ENCODE measurements at places on chromosomes 6 and 20. TPM values are rescaled to one million over a fixed set of nuclear protein-coding genes. Genes with fewer than 3 reads are reported as not detected.

The TBPL1 gene
- 34.8 TPM for total RNA-seq

DNA sequence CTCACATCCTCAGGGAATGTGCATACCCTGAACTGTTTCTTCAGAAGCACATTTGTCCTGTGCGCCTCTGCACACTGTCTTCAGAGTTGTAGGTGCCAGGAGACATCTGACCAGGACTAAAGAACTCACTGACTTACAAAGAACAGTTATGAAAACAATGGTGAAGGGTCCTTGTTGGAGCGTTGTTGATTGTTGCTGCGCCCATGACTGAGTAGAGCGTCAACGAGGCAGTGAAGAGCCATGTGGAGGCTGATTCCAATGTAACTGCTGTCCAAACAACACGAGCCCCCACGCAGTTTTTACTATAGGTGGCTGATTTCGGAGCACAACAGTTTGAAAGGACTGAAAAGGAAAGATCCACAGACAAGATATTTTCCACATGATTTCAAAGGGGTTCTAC lies 380.3 kb downstream of the CDH26 start:
- no peak for DNase-seq

GRCh38 chr6:141088171-141088570 lies 1044.6 kb upstream of the GJE1 start:
- DNase-seq: no peak

GRCh38 chr6:154359161-154359574 lies 2.6 kb upstream of the IPCEF1 start:
- no peak for DNase-seq

GRCh38 chr6:36241728-36242127 lies 28.1 kb upstream of the PNPLA1 start:
- DNase-seq: no peak

- no peak for DNase-seq
Observed at GRCh38 chr6:131894493-131895424, 56.4 kb downstream of the CCN2 start.

- no peak for DNase-seq
Observed at GRCh38 chr20:62850333-62850974, 11.2 kb downstream of the TCFL5 start.

- no peak for DNase-seq
Observed at GRCh38 chr20:10986586-10986985, 312.8 kb upstream of the JAG1 start.

The TBP gene
- 27.5 TPM for total RNA-seq

DNA sequence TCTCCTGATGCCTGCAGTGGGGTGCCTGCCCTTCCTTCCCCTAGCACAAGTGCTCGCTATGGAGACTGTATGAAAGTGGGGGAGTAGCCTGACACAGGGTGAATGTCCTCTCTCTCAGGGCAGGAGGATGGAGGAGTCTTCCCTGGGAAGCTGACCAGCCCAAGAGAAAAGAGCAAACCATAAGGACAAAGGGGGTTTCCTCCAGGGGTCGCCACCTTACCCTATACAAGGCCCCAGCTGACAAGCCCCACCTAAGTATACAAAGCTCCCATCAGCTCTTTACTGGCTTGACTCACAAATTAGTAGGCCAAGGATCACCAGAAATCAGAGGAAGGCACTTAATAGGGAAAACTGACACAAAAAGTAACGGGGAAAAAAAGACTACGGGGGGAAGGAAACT lies 54.1 kb downstream of the PLAGL1 start:
- no peak for DNase-seq

DNA sequence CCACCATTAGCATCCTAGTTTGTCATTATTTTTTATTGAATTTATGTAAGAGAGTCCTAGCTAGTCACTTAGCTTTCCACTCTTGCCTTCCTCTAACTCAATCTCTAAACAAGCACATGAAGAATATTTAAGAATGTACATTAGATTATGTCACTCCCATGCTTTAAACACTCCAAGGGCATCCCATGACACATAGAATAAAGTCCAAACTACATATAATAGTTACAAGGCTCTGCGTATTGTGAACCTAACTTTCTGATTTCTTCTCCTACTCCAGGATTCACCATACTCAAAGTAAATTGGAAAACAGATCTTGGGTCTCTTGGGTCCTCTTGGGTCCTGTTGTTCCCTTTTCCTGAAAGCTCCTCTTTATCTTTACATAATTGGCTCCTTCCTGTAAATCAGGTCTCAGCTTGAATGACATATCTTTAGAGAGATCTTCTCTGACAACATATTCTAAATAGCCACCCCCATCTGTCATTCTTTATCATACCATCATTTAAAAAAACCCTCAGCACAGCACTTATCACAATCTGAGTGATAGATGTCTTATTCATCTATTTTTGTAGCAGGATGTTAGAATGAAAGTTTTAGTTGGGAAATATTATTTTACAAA lies 1042.4 kb upstream of the FLRT3 start:
- no peak for DNase-seq

- DNase-seq: no peak
Observed at GRCh38 chr6:95175927-95176675, 401.2 kb upstream of the MANEA start.

- DNase-seq: no peak
Observed at GRCh38 chr6:106913111-106913510, 61.4 kb downstream of the CD24 start.

DNA sequence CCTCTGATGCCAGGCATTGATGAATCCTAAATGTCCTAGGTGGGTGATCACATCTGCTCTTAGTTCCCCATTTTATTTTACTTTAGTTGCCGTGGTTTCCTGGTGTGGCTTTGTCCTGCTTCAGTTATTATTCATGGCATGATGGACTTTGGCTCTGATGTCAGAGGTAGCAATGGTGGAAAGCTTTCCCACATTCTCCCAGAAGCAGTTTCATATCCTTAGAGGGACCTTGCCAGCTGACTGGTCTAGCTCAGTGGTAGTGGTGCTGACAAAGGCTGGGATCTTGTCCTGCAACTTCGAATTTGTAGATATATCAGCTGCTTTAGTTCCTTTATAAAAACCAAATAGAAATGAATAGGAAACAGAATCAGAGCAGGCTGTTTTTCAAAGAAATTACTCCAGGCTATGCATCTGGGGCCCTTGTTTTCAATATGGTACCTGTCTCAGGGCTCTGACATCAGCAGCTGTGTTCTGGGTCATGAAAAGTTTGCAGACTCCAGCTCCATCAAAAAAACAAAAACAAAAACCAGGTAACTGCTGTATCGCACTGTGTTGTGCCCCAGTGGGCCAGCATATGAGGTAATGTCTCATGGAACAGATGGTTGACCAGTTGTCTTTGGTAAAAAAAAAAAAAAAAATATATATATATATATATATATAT lies 133.7 kb downstream of the PLCB4 start:
- DNase-seq: no peak

- DNase-seq: no peak
Observed at GRCh38 chr6:166934174-166934573, 22.2 kb downstream of the RNASET2 start.

Measured in CD4-positive, alpha-beta memory T cell (primary cell).